Adrenal gland (tissue), 19 donors: ENCODE measurements at places on chromosomes 16 and 17.
A peak's percentile ranks its signal among the peaks of the same experiment; 100 is the strongest.

DNA sequence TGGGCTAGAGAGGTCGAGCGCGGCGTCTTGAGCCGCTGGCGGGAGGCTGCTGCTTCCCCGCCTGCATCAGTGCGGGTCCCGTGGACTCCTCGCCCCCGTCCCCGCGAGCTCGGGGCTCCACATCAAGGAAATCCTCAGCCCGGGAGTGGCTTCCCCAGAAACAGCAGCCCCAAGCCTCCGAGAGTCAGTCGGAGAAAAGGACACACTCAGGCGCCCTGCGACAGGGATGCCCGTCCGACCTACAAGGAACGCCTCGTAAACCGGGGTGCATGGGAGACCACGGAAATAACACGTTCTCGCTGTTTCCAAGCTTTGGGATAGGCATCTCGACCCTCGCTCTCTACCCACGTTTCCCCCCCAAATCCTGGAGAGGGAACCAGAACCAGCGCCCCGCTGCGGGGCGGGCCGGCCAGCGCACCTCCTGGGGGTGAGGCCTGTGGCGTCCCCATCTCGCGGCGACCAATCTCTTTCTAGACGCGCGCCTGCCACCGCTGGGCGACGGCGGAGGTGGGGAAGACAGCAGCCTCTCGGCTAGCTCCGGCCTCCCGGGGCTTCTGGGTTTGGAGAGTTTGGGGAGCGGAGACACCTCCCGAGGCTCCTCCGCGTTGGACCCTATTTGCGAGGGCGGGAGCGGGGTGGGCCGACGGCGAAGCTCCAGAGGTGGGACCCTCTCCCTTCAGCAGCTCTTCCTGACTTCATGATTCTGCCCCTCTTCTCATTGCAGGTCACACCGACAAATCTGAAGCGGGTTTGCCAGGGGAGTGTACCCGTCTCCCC, 759 bp upstream of the TP53I13 start:
- peaks cover 36% of the 10 kb centered on the region for H3K4me1 ChIP-seq
- no peaks in the 10 kb centered on the region for H3K27me3 ChIP-seq
- DNase-seq = peak; percentile 74
- H3K4me3 ChIP-seq = peak overlapping the region; percentile 33
- no peaks in the 10 kb centered on the region for H3K36me3 ChIP-seq

DNA sequence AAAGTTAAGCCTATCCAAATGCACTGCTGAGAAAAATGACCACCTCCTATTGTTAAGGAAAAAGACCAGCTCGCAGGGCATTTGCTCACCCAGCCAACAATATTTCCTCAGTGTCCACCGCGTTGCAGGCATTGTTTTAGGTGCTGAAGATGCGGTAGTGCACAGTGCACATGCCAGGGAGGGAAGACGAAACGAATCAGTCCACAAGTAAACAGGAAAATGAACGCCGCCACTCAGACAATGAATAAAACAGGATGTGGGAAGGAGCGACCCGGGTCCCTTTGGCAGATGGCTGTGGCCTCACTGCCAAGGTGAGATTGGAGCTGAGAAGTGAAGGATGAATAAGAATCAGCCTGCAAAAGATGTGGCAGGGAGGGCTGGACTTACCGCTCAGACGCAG, 249.2 kb downstream of the FOXL1 start:
- H3K27me3 ChIP-seq = peaks cover 19% of the 10 kb centered on the region
- no peaks in the 10 kb centered on the region for H3K36me3 ChIP-seq
- DNase-seq = no peak
- no peaks in the 10 kb centered on the region for H3K4me1 ChIP-seq
- H3K27ac ChIP-seq = no peak overlapping the region
- no peak overlapping the region for H3K4me3 ChIP-seq

- H3K27ac ChIP-seq = no peak overlapping the region
- no peaks in the 10 kb centered on the region for H3K4me1 ChIP-seq
- H3K36me3 ChIP-seq = no peaks in the 10 kb centered on the region
- no peak for DNase-seq
- no peak overlapping the region for H3K4me3 ChIP-seq
Observed at GRCh38 chr17:43316522-43317142, 82.2 kb upstream of the ARL4D start.

GRCh38 chr17:32731556-32732295, 145.2 kb downstream of the MYO1D start:
- no peak for DNase-seq
- H3K4me3 ChIP-seq = no peak overlapping the region
- no peaks in the 10 kb centered on the region for H3K36me3 ChIP-seq
- H3K4me1 ChIP-seq = no peaks in the 10 kb centered on the region

DNA sequence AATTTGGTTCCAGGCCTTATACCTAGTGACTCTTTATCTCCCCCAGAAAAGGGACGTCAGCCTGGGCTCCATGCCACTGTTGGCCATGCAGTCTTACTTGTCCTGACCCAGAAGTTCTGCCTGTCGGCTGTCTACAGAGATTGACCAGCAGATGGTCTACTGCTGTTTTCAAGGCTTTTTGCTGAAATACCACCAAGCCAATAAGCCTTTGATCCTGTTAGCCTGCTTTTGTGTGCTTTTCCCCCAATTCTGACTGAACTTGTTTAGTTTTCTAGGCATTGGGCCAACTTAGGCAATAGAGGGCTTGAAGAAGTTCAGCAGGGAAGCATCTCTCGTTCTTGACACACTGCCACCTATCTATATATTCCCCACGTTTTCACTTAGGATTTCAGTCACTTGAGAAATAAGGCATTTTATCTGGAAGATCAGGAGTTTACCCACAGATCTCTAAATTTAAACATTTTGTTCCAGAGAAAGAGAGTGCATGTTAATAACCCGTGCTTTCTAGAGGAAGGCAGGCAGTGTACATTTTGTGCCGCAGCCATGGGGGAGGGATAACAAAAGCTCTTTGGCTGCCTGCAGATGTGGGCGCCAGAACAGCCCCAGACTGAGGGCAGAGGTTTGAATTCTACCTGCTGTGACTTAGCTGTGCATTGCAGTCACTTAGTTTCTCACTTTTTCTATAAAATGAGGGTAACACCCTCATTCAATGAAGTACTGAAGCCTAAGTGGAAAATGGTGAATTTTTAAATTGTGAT, 12.3 kb upstream of the CARMIL2 start:
- no peaks in the 10 kb centered on the region for H3K4me1 ChIP-seq
- no peaks in the 10 kb centered on the region for H3K27me3 ChIP-seq
- H3K27ac ChIP-seq = no peak overlapping the region
- DNase-seq = peak; percentile 18
- H3K36me3 ChIP-seq = no peaks in the 10 kb centered on the region
- no peak overlapping the region for H3K4me3 ChIP-seq

DNA sequence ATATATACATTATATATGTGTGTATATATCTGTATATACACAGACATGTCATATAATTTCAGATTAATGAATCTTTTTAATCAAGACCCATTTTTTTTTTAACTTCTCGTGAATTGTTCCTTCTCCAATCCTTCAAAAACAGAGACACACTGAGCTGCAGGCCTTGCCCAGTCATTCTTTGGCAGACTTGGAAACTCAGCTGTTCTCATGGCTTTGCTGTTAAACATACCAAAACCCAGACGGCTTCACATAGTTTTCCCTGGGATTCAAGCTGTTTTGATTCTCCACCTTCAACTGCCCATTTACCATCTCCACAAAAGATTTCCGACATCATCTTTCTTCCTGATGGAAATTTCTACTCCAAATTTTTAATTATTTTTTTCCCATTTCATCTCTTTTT, 148.7 kb downstream of the KCNJ2 start:
- H3K36me3 ChIP-seq = no peaks in the 10 kb centered on the region
- no peak overlapping the region for H3K27ac ChIP-seq
- no peak for DNase-seq

DNA sequence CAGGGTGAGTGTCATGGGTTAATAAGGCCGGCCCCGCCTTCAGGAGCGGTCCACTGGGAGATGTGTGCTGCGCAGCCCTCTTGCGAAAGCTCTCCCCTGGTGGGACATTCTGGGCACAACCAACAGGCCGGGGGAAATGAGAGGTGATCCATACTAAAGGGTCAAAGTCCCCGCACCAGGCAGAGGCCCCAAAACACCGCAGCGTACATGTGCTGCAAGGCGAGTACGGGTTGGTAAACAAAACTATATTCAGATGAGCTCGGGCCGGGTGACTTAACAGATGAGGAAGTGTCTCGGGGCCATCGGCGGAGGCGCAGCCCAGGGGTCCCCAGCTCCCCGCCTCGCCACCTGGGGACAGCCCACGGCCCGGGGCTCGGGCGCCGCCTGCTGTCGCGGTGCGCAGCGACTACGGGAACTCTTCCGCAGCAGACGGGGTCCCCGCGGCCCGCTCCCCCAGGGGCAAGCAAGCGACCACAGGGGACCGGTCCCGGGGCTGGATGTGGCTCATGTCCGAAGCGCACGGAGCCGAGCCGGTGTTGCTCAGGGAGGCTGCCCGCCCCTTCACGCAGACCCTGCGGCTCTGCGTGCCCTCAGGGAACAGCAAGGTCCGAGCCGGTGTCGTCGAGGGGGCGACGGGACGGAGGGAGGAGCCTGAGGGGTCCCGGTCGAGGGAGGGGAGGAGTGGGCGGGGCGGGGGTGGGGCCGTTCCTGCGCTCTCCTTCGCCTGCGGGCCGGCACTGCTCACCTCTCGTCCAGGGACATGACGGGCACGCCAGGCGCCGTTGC, at the start of gene RAB37:
TSS of gene RAB37 (plus strand) at position 744 of the 786 bp plus-strand sequence. CDS start at position 761, 17 bp downstream.
- H3K27ac ChIP-seq = no peak within 1 kb of the TSS
- H3K4me3 ChIP-seq = no peak within 1 kb of the TSS
- no peaks in the 10 kb centered on the region for H3K36me3 ChIP-seq
- no peak for DNase-seq
- peaks cover 36% of the 10 kb centered on the region for H3K27me3 ChIP-seq

DNA sequence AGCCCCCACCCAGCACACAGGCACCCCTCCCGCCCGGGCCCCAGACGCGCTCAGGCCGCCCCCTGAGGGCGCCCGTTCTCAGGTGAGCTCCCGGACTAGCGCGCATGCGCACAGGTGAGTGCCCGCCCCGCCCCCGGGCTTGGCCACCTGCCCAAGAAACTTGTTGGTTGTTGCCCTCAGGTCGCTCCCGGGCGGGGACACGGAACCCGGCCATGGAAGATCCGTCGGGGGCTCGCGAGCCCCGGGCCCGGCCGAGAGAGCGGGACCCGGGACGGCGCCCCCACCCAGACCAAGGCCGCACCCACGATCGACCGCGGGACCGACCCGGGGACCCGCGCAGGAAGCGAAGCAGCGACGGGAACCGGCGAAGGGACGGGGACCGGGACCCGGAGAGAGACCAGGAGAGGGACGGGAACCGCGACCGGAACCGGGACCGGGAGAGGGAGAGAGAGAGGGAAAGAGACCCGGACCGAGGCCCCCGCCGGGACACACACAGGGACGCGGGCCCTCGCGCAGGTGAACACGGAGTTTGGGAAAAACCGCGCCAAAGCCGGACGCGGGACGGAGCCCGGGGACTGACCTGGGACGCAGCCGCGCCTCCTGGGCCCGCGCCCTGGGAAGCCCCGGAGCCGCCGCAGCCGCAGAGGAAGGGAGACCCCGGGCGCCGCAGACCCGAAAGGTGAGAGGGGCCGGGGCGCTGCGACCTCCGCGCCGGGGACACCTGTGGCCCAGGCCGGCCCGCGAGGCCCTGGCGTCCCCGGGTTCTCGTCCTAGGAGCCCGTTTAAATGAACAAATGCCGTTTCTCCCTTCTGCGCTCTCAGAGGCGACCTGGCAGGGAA, at the start of gene MARVELD3:
TSS of gene MARVELD3 (plus strand) at position 167 of the 840 bp plus-strand sequence. CDS start at position 213, 46 bp downstream.
- no peak within 1 kb of the TSS for H3K27ac ChIP-seq
- DNase-seq = no peak
- peaks cover 9% of the 10 kb centered on the region for H3K4me1 ChIP-seq
- H3K36me3 ChIP-seq = no peaks in the 10 kb centered on the region

DNA sequence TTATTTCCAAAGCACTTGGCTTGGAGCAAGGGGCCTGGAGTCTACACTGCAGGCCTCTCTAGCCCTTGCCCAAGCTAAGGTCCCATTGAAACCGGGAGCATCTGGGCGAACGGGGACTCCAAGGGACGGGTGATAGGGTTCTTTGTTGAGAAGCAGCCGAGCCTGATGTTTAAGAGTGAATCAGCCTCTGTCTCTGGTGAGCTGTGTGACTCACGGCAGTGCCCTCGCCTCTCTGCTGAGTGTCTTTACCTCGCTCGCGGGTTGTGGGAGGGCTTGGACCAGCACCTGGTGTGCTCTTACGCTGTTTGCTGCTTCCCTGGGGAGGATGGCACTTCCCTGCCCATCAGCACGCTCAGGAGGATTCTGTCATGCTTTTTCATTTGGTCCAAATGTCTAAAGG, 1.3 kb downstream of the HGS start:
- H3K4me1 ChIP-seq = peaks cover 18% of the 10 kb centered on the region
- H3K27ac ChIP-seq = peak overlapping the region; percentile 88
- no peaks in the 10 kb centered on the region for H3K27me3 ChIP-seq
- H3K36me3 ChIP-seq = peaks cover 47% of the 10 kb centered on the region

DNA sequence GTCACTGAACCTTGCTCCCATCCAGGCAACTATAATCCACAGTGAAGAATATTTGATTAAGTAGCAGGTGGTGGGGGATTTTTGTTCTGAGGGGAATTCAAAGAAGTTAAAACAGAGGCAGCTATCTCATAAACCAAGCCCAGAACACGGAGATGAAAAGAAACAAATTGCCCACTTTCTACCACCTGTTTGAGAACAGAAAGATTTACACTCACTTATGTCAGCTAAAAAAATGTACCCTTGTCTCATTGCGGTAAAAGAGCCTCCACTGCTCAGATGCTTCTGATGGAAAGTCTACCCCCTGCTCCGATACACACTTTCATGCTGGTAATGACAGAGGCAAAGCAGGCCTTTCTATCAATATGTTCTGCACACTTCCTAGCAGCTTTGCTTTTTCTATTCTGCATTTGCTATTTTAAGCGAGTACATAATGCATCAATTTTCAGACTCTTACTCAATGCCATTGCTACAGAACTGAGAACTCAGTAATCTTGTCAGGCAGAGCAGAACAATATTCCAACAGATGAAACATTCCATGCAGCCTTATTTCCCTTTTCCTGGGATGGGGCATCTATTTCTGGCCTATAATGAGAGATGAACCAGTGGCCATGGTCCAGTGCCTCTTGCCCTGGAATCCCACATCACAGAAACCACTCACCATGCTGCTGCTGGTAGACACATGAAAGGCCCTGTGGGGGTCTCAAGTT, 29.0 kb downstream of the CDK5R1 start:
- no peak overlapping the region for H3K4me3 ChIP-seq
- no peak overlapping the region for H3K27ac ChIP-seq
- no peak for DNase-seq
- peaks cover 27% of the 10 kb centered on the region for H3K4me1 ChIP-seq
- H3K27me3 ChIP-seq = no peaks in the 10 kb centered on the region
- no peaks in the 10 kb centered on the region for H3K36me3 ChIP-seq
